ENCODE measurements at places on chromosomes 5 and 9. TPM values are rescaled to one million over a fixed set of nuclear protein-coding genes. Genes with fewer than 3 reads are reported as not detected.
A peak's percentile ranks its signal among the peaks of the same experiment; 100 is the strongest.

DNA sequence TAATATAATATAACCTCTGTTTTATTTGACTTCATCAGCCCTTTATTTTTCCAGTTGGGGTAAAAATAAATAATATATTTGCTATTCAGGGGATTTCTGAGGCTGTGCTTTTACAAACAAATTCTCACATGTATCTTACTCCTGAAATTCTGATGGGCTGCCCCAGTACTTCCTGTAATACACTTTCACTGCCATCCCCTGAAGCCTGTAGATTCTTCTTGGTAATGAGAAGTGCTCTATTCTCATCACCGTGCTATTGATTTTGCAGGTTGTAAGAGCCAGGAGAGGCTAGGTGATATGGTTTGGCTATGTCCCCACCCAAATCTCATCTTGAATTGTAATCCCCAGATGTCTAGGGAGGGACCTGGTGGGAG, 91.9 kb upstream of the CEP78 start:
- H3K4me1 ChIP-seq = no peaks in the 10 kb centered on the region
- H3K4me3 ChIP-seq = no peak overlapping the region

GRCh38 chr9:36136272-36136893, at the start of gene GLIPR2:
TSS of gene GLIPR2 (plus strand) at chr9:36136733. CDS start at chr9:36136779, 46 bp downstream.
- peaks cover 6% of the 10 kb centered on the region for H3K36me3 ChIP-seq
- H3K27me3 ChIP-seq = no peaks in the 10 kb centered on the region
- DNase-seq = peak; percentile 71
- peak within 1 kb of the TSS; percentile 99 for H3K4me3 ChIP-seq
- peak within 1 kb of the TSS; percentile 100 for H3K27ac ChIP-seq
- H3K4me1 ChIP-seq = peaks cover 46% of the 10 kb centered on the region

DNA sequence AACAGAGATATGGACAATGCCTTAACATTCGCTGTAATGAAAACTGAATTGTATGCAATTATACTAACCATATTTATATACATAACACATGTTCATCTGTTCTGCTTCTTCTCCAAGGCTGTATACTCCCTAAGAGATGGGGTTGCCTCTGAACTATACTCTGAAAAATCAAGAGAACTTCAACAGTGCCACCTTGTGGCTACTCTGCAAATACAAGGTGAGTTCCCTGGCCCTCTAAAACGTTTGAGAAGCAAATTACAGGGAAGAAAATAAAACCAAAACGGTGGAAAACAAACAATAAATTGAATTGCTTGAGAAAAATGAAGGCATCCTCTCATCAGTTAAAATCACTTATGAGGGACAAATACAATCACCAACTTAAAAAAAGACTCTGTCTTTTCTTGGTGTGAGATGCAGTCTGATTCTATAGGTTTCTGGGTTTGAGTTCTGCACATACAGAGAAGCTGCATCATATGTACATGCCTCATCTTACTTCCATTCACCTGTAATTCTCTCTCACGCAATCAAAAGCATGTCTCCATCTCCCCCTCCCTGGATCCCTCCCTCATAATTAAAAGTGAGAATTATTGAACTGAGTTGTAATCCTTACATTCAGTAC, 98.6 kb downstream of the FBXW11 start:
- H3K4me3 ChIP-seq = no peak overlapping the region
- H3K27me3 ChIP-seq = no peaks in the 10 kb centered on the region
- DNase-seq = peak; percentile 20
- H3K27ac ChIP-seq = no peak overlapping the region

GRCh38 chr5:120419127-120419526, 45.0 kb upstream of the PRR16 start:
- no peaks in the 10 kb centered on the region for H3K4me1 ChIP-seq
- no peaks in the 10 kb centered on the region for H3K36me3 ChIP-seq
- H3K4me3 ChIP-seq = no peak overlapping the region
- no peak for DNase-seq
- no peak overlapping the region for H3K27ac ChIP-seq

GRCh38 chr5:142263346-142263745, 61.5 kb downstream of the SPRY4 start:
- H3K36me3 ChIP-seq = no peaks in the 10 kb centered on the region
- peaks cover 2% of the 10 kb centered on the region for H3K4me1 ChIP-seq
- peaks cover 10% of the 10 kb centered on the region for H3K27me3 ChIP-seq
- H3K4me3 ChIP-seq = no peak overlapping the region

Gene PTGER4
- total RNA-seq = 339 TPM

Gene RORB
- total RNA-seq = not detected
